ENCODE measurements at places on chromosomes 3 and 15.

DNA sequence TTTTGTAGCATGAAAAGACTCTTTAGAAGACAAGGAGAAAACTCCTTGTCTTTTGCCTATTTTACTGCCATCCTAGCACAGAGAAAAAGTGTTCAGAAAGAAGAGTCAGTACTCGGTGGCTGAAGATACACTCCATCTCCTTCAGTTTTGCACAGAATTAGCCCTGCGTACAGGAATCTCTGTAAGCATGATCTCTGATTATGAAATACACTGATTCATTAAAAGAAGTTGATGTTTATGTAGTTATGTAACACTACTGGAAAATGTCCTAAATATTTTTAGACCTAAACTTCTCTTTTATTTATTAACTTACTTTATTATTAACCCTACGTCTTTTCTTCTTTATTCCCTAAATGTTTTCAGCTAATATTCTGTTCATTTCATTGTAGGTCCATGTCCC is 138.4 kb downstream of the LEKR1 start:
- DNase-seq: no peak

DNA sequence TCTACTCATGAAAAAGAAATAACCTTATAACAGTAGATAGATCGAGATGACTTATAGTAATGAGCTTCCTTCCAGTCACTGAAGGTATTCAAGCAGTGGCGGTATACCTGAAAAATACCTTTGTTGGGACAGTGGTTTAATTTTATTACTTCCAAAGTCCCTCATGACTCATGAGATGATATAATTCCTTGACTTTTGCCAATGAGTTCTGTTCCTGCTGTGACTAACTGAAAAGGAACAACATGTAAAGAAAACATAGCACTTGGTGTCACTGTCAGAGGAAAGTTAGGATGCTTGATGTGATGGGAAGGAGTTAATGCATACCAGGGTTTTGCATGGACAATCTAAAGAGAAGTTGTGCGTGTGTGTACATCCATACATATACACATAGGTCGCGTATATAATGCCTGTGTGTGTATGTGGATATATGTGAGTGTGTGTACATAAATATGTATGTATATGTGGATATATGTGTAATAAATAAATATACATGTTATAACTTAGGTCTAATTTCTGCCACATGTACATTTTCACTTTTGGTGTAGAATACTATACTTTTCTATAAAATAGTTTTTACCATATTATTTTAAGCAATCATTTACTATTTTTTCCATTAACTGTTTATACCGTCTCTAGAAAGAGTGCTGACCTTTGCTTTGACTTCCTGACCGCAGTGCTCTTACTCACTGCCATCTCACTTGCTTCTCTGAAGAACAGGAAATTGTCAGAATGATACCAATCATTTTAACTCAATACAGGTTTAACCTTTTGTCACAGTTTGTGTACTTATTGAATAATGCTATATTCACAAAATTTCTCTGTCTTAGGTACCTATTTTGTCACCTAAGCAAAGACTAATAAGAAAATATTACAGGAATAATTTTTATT is 12.6 kb upstream of the PAK2 start:
- no peak for DNase-seq

GRCh38 chr3:124363476-124363875 is 366.8 kb upstream of the UMPS start:
- DNase-seq: no peak

- DNase-seq: no peak
These were observed 1129.6 kb upstream of the GBE1 start for GRCh38 chr3:82891028-82891427.

- DNase-seq: no peak
These were observed 34.5 kb downstream of the OSBPL10 start for GRCh38 chr3:31946484-31947081.

DNA sequence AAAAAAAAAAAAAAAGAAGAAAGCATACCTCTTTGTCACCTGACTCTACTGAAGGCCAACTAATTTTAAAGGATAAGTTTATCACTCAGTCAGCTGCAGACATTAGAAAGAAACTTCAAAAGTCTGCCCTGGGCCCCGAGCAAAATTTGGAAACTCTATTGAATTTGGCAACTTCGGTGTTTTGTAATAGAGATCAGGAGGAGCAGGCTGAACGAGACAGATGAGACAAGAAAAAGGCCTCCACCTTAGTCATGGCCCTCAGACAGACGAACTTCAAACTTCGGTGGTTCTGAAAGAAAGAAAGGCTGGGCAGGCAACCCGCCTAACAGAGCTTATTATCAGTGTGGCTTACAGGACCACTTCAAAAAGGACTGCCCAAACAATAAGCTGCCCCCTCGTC is 18.5 kb downstream of the GLDN start:
- DNase-seq: no peak

DNA sequence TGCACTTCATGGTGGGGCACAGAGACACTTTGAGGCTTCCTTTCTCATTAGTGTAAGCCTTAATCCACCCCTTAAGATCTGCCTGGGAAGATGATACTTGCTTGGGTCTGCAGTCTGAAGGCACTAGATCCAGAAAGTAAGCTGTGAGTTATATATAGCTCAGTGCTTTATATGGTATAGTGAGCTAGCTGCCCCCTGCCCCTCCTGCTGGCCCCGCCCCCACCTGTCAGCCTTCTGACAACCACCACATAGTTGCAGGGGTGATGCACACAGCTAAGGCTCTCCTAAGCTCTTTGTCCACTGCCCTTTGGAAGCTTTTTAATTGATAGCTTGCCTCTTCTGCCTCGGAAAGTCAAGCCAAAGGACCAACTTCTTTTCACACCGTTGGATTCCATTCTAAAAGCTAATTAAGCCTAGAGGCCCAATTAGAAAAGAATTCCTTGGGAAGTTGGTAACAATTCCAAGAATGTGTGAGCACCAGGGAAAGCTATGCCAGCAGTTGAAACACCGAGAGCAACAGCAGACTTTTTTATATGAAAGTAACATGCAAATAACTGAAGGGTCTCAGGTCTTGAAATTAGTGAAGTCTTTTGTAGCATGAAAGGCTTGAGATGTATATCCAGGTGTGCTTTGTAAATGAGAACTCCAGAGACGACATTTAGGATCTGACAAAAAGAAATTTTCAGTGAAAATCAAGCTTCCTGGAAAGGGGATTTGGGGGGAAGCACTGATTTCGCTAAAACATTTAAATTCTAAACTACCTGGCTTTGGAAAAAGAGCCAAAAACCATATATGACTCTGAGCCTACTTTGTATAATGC is 2.3 kb downstream of the TPM1 start:
- no peak for DNase-seq

DNA sequence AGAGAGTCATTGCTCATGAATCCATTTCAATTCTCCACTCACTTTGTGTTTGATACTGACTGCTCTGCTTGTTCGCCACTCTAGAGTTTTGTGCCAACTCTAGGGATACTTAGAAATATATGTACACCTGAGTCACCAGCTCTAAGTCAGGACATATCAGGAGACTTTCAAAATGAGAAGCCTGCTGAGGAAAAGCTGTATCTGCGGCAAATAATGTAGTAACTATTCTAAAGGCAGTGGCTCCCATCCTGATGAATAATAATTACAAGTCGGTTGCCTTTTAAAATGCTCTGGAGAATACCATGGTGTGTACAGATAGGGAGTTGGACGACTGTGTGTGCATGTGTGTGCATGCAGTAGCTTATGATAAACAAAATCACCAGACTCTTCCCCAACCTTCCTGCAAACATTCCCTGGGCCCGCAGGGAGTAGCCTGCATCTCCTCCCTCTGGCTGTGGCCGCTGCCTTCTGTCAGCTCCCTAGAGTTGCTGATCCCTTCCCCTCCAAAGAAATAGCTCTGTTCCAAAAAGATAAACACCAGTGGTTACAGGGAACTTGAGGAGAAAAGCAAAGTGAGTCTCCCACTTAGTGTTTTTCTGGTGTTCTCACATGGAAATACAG is 346.3 kb upstream of the UMPS start:
- DNase-seq: no peak

DNA sequence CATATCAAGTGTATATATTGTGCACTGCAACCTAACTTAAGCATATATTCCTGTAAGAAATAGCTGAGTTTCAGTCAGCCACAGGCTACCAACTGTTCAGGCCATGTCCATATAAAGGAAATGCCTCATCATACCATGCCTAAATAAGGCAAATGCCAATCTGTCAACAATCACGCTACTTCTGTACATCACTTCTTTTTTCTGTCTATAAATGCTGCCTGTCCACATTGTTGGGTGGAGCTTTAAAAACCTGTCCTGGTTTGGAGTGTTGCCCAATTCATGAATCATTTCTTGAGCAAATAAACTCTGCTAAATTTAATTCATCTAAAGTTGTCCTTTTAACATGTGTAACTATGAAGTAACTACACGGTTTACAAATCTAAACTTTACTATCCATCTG is 1091.9 kb downstream of the NSUN3 start:
- no peak for DNase-seq

GRCh38 chr15:41631880-41632470 is 28.2 kb upstream of the MGA start:
- DNase-seq: no peak

DNA sequence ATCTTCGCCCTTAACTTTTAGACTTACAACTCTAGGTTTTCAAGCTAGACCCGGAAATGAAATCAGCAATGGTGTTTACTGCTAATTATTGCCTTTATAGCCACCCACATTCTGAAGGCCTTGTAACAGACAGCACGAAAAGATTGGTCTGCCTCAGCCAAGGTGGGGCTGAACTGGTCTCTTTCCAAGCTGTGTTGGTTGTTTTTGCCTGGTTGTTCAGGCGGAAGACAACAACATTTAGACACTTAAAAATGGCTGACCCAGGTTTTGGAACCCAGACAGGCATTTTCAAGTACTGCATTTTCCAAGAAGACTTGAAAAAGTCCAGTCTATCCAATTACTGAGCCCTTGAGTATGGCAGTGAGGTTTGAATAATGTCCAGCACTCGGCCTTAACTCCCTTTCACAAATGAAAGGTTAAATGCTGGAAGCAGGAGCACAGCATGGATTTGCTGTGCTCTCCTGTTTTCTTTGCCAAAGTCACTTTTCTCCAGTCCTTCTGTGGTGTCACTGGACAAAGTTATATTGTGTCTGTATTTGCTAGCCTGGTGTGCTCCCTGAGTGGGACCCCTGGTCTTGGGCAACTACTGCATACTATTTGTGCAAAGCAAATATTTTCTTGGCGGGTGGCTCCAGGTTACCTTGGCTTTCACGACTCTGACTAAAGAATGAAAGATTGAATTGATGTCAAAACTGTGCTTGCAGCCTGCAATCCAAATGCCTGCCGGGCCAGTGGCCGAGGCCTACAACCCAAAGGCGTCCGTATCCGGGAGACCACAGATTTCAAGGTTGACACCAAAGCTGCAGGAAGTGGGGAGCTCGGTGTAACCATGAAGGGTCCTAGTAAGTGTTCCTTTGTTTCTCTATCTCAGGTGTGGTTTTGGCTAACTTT is 93.5 kb downstream of the FLNB start:
- no peak for DNase-seq

GRCh38 chr15:85011160-85011571 is 29.5 kb downstream of the PDE8A start:
- DNase-seq: no peak

DNA sequence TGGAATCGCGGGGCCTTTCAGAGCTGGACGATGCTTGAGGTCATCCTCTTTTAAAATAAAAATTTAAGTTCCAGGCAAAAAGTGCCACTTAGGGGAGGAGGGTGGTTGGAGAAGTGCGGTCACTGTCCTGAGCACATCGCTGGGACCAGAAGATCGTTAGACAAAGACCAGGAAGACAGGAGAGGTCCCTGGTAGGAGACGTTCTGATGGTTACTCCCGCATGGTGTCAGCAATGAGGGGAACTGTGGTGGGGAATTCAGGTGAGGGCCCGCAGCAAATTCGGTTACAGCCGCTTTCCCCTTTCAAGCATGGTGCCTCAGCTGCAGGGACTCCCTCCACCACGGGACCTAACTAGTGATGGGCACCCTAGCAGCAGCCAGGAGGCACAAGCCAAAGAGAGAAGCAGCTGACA is 1.0 kb upstream of the ISY1 start:
- DNase-seq: no peak

- no peak for DNase-seq
These were observed 19.6 kb upstream of the ZKSCAN7 start for GRCh38 chr3:44535364-44535763.

GRCh38 chr3:8882642-8883041 is 80.6 kb downstream of the RAD18 start:
- DNase-seq: no peak

- DNase-seq: no peak
These were observed 91.6 kb downstream of the SCN11A start for GRCh38 chr3:38960042-38960622.

GRCh38 chr3:125107363-125107762 is 51.6 kb upstream of the HEG1 start:
- DNase-seq: no peak

- no peak for DNase-seq
These were observed 5.6 kb downstream of the GSK3B start for GRCh38 chr3:120088622-120089021.

- no peak for DNase-seq
These were observed 107.0 kb upstream of the PFN2 start for GRCh38 chr3:150077581-150078247.
